ENCODE measurements at places on chromosomes 16 and 17.

- DNase-seq = no peak
Observed at GRCh38 chr17:48515925-48516900, 14.6 kb downstream of the HOXB1 start.

DNA sequence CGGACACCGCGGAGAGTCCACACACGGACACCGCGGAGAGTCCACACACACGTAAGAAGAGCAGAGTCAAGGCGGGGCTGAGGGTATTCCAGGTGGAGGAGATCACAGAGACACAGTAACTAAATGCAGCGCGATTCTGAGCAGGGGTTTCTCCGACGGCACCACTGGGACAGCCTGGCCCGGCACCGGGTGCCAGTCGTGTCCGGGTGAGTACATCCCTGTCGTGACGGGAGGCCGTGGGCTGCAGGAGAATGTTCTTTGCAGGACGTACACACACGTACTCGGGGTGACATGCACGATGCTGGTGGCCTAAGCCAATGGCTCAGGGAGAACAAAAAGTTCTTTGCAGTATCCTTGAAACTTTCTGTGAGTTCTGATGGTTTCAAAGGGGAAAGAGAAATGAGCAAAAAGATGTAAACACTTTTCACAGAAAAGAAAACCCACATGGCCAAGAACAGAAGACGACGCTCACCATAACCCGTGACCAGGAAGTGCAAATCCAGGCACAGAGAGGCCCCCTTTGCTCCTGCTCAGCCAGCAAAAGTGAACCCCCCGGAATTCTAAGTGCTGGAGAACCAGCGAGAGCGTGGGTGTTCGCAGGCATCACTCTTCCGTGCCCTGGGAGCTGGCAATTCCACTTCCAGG is 53.7 kb upstream of the METRNL start:
- DNase-seq = no peak

DNA sequence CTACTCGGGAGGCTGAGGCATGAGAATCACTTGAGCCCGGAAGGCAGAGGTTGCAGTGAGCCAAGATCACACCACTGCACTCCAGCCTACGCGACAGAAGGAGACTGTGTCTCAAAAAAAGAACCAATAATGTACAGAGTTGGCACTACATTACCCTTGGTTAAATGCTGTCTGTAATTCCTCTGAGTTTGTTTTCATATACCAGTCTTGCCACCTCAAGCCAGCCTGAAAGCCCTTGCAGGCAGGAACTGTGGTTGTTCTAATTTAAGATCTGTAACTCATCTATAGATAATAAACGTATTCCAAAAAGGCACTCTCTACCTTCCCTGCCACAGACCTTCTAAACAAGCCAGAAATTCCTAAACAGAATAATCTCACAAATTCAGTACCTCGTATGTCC is 4.3 kb upstream of the KANSL1 start:
- DNase-seq = no peak

GRCh38 chr17:32452281-32452680 is 8.0 kb downstream of the PSMD11 start:
- peak; percentile 33 for DNase-seq

- peak; percentile 68 for DNase-seq
Observed at GRCh38 chr16:77359065-77359502, 75.8 kb downstream of the ADAMTS18 start.

- no peak for DNase-seq
Observed at GRCh38 chr17:744937-745336, 7.1 kb downstream of the GEMIN4 start.

- no peak for DNase-seq
Observed at GRCh38 chr17:38405654-38406053, 22.6 kb upstream of the ARHGAP23 start.

DNA sequence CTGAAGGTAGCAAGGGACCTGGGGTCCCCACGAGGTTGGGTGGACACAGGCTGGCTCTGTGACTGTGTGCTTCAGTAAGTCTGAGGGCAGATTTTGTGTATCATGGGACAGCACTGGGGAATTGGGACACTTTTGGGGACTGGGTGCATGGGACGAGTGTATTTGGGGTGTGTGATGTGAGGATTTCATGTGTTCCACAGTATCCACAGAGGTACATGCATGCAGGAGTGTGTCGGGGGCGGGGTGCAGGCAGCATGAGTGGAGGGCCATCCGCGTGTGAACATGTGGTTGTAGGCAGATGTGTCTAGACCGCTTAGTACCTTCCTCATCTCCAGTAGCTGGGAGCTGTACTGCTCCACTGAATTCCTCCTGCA is 1.1 kb upstream of the DLX3 start:
- no peak for DNase-seq

DNA sequence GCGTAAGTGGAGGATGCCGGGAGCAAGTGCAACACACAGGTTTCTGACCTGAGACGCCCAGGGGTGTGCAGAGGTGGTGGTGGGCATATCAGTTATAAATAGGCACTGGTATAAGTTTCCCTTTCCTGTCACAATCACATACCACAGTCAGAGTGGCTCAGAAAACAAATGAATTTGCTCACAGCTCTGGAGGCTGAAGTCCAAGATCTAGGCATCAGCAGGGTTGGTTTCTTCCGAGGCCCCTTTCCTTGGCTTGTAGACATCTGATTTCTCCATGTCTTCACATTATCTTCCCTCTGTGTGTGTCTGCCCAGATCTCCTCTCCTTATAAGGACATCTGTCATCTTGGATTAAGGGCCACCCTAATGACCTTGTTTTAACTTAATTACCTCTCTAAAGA is 250.5 kb upstream of the TNRC6C start:
- DNase-seq = no peak

DNA sequence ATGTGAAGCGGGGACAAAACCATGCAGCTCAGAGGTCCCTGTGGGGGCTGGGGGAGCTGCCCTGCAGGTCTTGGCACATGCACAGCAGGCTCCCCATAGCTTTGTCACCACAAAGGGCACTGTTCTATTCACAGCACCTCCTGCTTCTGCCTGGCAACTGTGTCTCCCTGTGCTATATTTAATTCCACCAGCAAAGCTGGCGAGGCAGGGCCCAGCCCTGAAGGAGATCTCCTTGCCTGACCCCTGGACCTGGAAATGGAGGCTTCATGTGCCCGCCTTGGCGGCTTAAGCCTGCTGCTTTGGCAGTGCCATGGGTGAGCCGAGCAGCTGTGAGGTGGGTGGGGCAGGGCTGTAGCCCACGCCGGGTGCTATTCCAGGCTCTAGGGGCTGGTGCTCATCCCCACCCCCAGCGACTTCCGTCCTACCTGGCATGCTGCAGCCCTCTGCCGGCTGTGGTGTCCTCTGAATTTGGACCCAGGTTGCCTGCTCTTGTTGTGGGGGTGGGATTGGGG is 6.8 kb downstream of the LDHD start:
- DNase-seq = no peak

DNA sequence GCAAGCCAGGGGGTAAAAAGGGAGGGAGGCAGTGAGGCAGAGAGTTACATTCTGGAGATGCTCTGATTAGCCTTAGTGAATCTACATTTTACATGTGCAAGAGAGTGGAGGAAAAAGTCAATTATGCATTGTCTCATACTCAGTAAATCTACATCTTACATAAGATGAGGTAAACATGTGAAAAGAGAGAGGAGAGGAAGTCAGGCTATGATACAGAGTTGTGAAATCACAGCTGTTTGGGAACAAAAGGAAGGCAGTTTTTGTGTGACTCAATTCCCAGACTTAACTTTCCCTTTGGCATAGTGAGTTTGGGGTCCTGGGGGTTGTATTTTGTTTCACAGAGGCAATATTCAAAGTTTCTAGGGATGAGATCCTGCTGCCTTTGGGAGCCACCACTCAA is 67.8 kb downstream of the GP2 start:
- DNase-seq = no peak

DNA sequence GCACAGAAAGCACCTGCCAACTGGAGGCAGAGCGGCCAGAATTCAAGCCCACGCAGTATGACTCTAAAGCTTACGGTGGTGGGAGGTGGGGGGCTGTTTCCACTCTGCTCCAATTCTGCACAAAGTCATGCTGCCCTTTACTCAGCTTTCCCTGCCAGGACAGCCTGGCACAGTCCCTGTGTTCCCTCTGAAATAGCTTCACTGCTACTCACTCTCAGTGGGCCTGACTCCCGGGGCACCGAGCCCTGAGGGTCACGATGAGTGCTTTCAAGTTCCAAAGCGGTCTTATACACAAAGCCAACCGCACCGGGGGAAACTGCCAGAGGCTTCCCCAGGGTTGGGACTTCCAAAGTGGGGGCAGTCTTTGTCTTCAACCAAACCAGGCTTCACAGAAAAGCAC is 306.1 kb upstream of the XYLT1 start:
- no peak for DNase-seq

DNA sequence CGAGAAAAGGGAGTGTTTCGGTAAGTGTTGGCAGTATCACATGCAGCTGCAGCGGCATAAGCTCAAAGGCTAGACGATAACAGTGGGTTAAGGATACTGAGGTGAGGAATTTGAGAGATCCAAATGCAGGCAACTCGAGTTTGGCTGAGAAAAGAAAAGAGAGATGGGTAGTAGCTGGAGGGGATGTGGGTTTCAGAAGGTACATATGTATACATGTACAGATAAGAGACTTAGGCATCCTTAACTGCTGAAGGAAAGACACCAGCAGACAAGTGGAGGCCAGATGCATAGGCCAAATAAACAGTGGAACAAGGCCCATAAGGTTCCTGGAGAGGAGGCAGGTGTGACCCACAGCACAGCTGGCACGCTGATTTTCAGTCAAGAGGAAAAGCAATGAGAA is 86.6 kb upstream of the NETO2 start:
- DNase-seq = no peak

DNA sequence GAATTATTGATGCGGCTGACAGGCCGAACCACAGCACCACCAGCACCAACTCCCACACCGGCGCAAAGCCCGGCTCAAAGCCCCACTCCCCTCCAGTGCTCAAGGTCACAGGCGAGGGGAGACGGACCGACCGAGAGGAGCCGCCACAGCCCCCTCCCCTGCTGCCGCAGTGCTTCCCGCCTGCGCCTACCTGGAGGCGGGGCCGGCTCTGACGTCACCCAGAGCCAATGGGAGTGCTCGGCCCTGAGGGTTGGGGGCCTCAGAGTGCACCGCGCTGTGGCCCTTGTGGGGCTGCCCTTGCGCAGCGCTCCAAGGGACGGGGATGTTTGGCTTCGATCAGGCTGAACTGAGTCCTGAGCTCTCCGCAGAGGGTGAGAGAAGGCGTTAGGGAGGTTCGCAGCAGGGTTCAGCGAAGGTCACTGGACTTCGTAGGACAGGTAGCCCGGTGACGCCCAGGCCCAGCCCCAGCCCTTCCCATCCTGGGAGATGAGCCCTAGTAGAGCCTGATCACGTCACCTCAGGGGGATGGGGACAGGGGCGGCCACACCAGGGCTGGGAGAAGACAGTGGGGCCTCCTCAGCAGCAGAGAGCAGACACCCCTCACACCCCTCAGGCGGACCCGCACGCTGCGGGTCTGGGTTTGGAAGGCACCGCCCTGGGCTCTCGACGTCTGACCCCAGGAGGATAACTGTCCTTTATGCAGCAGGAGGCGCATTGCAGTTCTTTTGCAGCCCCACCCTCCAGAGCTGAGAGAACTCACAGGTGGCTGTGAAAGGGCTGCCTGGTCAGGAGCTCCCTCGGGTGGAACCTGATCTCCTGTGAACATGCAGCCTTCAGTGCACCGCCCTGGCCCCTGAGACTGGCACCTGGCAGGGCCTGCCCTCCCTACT is 1.5 kb downstream of the NDRG4 start:
- no peak for DNase-seq

GRCh38 chr17:17928398-17929287 is 43.6 kb downstream of the TOM1L2 start:
- DNase-seq = no peak

GRCh38 chr17:66636111-66636510 is 198.8 kb upstream of the CACNG5 start:
- DNase-seq = peak; percentile 67

DNA sequence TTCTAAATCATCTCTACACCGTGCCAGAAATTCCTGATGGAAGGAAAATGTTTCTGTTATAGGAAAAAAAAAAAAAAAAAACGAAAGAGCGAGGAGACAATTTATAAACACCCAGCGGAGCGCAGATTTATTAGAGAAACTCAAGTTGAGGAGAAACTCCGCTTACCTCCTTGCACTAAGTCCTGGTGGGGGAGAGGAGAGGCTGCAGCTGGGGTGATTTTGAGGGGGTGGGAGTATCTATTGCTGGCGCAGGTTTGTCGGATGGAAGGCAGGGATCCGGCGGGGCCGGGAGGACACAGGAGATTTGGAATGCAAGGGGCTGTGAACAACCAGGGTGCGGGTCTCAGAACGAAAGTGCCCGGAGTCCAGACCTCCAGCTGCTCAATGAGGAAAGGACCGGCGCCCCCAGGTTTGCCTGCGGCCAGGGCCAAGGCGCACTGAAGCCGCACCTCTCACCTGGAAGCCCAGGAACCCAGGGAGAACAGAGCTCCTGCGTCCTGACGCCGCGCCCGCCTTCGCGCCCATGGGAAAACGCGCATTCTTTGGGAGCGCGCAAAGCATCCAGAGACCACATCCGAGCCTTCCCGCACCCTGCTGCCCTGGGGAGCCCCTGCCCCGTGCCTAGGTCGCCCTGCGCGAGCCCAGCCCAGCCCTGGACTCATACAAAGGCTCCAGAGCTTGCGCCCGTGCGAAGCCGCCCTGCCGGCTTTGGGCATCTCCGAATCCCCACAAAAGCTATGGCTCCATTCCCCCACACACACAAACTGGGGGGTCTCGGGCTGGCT is 2.6 kb upstream of the HOXB8 start:
- DNase-seq = no peak

DNA sequence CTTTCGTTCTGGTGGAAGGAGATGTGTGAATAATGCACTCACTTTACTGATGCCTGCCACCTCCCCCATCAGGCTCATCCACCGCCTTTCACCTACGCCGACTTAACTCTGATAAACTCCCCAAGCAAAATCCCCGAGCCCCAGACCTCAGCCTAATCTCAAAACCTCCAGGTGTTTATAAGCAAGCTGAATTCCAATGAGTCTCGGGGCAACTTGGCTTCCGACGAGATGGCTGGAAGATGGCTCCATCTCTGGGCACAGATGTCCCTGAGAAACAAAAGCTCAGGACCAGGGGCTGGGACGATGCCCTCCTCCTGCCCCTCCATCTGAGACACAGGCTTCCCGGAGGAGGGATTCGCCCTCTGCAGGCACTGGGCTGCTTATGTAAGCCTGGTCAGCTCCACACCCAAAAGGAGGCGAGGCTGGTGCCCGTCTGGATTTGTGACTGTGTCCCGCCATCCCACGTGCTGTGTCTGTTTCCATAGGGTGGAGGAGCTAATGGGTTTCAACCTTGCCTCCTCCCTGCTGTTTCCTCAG is 386.4 kb upstream of the TNRC6C start:
- no peak for DNase-seq

DNA sequence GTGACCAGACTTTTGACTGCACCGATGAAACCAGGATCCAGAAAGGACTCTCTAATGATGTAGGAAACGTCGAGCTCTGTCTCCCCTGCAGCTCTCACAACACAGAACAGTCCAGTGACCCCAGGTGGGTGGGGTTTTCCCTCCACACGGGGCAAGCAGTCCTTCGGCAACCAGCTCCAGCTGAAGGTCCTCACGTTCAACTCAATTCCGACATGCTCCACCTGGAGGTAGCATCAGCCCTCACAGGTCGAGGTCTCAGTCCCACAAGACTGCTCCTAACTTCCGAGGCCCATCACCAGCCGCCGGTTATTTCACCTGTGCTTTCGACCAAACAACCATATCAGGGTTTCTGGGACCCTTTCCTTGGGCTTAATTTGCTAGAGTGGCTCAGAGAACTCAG is 28.2 kb downstream of the ITGAE start:
- no peak for DNase-seq
